H9 (cell line): ENCODE measurements at places on chromosomes 5 and 9. TPM values are rescaled to one million over a fixed set of nuclear protein-coding genes. Genes with fewer than 3 reads are reported as not detected.
A peak's percentile ranks its signal among the peaks of the same experiment; 100 is the strongest.

Gene GARIN3
- total RNA-seq, result not detected in 2 replicates

Gene C8G
- total RNA-seq, result 0.96 and 1.3 TPM in 2 replicates

Gene IFNA21
- not detected in 2 replicates for total RNA-seq

DNA sequence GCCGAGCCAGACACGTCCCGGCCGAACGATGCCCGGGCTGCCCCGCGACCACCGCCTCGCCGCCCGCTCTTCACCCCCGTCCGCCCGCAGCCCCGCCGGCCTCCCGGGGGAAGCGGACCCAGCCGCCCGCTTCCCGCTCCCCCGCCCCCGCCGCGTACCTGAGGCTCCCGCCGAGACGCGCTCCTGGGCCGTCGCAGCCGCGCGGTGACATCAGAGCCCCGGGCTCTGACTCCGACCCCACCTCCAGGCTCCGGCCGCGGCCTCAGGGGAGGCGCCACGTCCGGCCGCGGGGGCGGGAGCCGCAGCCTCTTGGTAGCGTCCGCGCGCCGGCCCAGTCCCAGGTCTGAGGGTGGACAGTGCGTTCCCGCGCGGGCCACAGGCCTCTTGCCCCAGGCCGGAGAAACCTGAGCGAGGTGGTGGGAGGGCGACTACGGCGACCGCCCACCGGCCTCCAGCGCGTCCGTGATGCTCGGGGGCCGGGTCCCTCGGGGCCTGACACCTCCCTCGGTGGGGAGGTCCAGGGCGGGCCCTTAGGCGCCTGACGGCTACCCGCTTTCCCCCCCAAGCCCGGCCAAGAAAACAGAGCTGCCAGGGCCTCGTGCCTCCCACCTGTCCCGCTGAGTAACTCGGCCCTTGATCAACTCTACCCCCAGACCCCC lies at the start of gene SHROOM1:
TSS of gene SHROOM1 (minus strand) at position 212 of the 659 bp plus-strand sequence. CDS start 4,507 bp downstream, outside the sequence.
- peaks cover 19% of the 10 kb centered on the region; the same call in 1 of the 2 replicates for H3K27me3 ChIP-seq
- DNase-seq, result peak; percentile 66
- H3K27ac ChIP-seq, result no peak within 1 kb of the TSS
- no peaks in the 10 kb centered on the region for H3K4me1 ChIP-seq
- H3K36me3 ChIP-seq, result no peaks in the 10 kb centered on the region
- H3K4me3 ChIP-seq, result peak within 1 kb of the TSS; percentile 85

DNA sequence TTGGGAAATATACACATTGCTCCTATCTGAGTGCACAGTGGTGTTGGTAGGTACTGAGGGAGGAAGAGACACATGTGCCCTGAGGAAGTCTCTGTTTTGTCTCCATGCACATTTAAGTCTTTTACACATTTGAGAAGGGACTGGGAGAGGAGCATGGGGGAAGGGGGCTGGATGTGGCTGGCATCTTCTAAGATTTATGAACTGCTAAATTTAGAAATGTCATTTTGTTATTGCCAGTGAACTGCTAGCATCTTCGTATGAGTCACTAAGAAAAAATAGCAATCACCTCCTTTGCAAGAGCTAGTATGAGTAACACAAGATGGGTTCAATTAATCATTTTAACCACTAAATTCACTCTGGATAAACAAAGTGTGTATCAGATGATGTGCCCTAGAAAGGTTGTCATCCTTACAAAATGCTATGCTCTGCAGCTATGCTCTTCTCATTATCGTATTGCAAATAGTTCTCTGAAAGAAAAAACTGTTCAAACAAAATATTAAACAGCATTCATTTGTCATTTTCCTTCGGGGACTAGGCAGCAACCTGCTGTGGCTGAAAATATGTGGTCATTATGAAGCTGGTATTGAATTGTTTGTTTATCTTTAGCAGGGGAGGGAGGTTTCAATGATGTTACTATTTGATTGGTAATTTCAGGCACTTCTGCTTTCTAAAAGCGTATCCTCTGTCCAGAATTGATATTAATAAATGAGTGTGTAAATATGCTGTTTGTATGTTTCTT lies 236.5 kb downstream of the DMRTA1 start:
- H3K27ac ChIP-seq, result no peak overlapping the region
- no peaks in the 10 kb centered on the region for H3K27me3 ChIP-seq
- H3K36me3 ChIP-seq, result peaks cover 2% of the 10 kb centered on the region; the same call in 1 of the 2 replicates
- no peak for DNase-seq
- no peaks in the 10 kb centered on the region for H3K4me1 ChIP-seq

- H3K36me3 ChIP-seq, result no peaks in the 10 kb centered on the region
- DNase-seq, result no peak
- H3K4me3 ChIP-seq, result no peak overlapping the region
- no peaks in the 10 kb centered on the region for H3K4me1 ChIP-seq
- H3K27ac ChIP-seq, result no peak overlapping the region
Measured at GRCh38 chr9:136654820-136655535, 7.7 kb upstream of the EGFL7 start.

DNA sequence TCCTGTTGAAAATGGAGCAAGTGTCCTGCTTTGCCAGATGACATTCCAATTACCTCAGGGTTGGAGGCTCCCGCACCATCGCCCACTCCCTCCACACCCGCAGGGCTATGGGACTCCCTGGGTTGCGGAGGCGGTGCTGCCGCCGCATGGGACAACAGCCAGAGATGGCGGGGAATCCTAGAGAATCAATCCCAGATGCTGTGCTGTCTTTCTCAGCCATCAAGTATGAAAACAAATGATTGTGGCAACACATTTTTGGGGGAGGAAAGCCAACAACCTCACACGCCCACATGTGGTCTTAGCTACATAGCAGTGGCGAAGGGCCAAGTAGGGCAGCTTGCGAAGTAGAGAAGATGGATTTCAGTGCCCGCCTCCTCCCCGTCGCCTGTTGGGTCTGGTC lies 46.7 kb downstream of the IL31RA start:
- no peaks in the 10 kb centered on the region for H3K4me1 ChIP-seq
- DNase-seq, result no peak
- H3K36me3 ChIP-seq, result no peaks in the 10 kb centered on the region
- no peak overlapping the region for H3K27ac ChIP-seq
- no peaks in the 10 kb centered on the region for H3K27me3 ChIP-seq
- no peak overlapping the region for H3K4me3 ChIP-seq

- no peaks in the 10 kb centered on the region for H3K27me3 ChIP-seq
- DNase-seq, result no peak
- H3K27ac ChIP-seq, result no peak overlapping the region
- no peak overlapping the region for H3K4me3 ChIP-seq
Measured at GRCh38 chr5:177204281-177204680, 70.7 kb downstream of the NSD1 start.

- no peaks in the 10 kb centered on the region for H3K27me3 ChIP-seq
- H3K4me1 ChIP-seq, result no peaks in the 10 kb centered on the region
- H3K27ac ChIP-seq, result no peak overlapping the region
- no peak overlapping the region for H3K4me3 ChIP-seq
- H3K36me3 ChIP-seq, result no peaks in the 10 kb centered on the region
Measured at GRCh38 chr9:30476826-30477225, 1907.6 kb upstream of the ACO1 start.

DNA sequence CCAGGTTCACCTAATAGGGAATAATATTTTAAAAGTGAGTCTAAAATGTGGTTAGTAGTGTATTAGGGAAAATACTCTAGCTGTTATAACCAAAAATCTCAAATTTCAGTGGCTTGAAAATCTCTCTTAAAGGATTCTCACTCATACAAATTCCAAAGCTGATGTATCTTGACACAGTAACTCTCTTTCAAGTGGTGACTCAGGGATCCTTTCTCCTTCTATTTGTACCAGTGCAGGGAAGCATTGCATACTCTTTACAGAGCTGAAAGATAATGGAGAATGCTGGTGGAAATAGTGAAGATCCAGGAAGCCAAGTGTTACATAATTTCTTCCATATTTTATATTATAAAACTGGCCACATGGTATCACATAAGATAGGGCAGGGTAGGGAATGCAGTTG lies 560.2 kb upstream of the CDH9 start:
- no peaks in the 10 kb centered on the region for H3K4me1 ChIP-seq
- H3K27ac ChIP-seq, result no peak overlapping the region
- no peaks in the 10 kb centered on the region for H3K27me3 ChIP-seq

GRCh38 chr9:126367139-126367538 lies 40.5 kb downstream of the MVB12B start:
- no peaks in the 10 kb centered on the region for H3K27me3 ChIP-seq
- no peak overlapping the region for H3K4me3 ChIP-seq
- H3K36me3 ChIP-seq, result peaks cover 2% of the 10 kb centered on the region; the same call in 2 of the 3 replicates
- H3K4me1 ChIP-seq, result no peaks in the 10 kb centered on the region
- no peak overlapping the region for H3K27ac ChIP-seq

DNA sequence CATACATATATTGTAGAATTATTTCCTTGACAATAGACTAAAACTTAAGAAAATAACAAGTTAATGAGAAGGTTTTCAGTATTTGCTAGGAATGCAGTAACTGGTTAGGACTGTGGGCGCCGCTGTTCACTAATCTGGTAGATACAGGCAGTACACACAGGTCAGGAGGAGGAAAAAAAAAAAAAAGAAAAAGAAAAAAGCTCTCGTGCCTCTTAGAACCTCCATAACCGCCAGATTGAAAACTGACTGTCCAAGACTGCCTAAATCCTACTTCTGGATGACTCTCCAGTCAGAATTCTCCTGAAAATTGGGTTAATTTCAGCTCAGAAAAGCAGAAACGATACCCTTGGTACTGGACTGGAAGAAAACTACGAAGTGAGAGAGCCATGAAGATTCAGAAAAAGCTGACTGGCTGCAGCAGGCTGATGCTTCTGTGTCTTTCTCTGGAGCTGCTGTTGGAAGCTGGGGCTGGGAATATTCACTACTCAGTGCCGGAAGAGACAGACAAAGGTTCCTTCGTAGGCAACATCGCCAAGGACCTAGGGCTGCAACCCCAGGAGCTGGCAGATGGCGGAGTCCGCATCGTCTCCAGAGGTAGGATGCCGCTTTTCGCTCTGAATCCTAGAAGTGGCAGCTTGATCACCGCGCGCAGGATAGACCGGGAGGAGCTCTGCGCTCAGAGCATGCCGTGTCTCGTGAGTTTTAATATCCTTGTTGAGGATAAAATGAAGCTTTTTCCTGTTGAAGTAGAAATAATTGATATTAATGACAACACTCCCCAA lies at the start of gene PCDHGA1:
TSS of gene PCDHGA1 (plus strand) at position 216 of the 782 bp plus-strand sequence.
- H3K4me1 ChIP-seq, result no peaks in the 10 kb centered on the region
- peaks cover 15% of the 10 kb centered on the region for H3K36me3 ChIP-seq
- H3K27me3 ChIP-seq, result no peaks in the 10 kb centered on the region
- no peak within 1 kb of the TSS for H3K4me3 ChIP-seq

DNA sequence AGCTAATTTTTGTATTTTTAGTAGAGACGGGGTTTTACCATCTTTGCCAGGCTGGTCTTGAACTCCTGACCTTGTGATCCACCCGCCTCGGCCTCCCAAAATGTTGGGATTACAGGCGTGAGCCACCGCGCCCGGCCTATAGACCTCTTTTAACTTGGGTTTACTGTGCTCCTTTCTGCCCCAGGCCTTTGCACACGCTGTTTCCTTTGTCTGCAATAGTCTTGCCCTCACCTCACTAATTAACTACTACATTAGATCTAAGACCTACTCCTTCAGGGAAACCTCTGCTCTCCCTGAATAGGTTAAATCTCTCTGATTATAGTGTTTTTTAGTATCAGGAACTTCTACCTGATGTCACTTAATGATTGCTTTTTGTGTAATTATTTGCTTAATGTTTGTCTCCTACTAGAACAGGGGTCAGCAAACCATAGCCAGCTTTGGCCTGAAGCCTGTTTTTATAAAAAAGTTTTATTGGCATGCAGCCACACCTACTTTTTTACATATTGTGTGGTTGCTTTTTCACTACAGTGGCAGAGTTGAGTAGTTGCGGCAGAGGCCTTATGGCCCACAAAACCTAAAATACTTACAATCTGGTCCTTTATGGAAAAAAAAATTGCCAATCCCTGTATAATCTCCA lies 31.2 kb upstream of the TLE1 start:
- no peak overlapping the region for H3K27ac ChIP-seq
- no peak overlapping the region for H3K4me3 ChIP-seq
- H3K4me1 ChIP-seq, result peaks cover 2% of the 10 kb centered on the region
